ENCODE measurements at places on chromosomes 4 and X.

GRCh38 chr4:76689145-76689817 lies 208.7 kb downstream of the SOWAHB start:
- peak; percentile 2 for DNase-seq

DNA sequence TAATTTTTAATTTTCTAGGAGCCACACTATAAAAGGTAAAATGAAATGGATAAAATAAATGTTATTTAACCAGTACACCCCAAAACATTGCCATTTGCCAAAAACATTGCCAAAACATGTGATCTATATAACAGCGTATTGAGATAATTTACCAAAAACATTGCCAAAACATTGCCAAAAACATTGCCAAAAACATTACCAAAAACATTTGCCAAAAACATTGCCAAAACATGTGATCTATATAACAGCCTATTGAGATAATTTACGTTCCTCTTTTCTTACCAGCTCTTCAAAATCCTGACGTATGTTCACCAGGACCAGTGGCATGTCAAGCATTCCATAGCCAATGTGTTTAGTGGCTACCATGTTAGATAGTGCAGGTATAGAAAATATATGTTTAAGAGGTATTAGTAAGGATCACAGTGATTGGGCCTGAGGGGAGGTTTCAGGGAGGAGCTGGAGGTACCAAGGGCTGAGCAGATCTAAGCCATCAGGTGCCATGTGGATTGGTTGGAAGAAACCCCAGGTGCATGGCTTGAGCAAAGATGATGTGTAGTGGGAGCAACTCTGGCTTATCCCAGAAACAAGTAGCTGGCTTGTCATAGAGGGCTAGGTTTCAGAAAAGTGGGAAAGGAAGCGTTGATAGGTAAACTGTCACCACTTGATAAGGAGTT lies 42.6 kb downstream of the RAPGEF2 start:
- DNase-seq = no peak

DNA sequence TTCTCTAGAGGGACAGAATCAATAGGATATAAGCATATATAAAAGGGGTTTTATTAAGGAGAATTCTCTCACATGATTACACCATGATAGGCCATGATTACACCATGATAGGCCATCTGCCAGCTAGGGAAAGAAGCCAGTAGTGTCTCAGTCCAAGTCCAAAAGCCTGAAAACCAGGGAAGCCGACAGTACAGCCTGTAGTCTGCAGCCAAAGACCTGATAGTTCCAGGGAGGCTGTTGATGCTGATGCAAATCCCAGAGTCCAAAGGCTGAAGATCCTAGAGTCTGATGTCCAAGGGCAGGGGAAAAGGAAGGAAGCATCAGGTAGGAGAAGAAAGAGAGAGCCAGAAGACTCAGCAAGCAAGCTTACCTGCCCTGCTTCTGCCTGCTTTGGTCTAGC lies 411.3 kb upstream of the EMCN start:
- DNase-seq = no peak

GRCh38 chrX:42000836-42001235 lies 77.5 kb upstream of the CASK start:
- no peak for DNase-seq

GRCh38 chr4:24730256-24731001 lies 64.9 kb upstream of the SOD3 start:
- DNase-seq = no peak

DNA sequence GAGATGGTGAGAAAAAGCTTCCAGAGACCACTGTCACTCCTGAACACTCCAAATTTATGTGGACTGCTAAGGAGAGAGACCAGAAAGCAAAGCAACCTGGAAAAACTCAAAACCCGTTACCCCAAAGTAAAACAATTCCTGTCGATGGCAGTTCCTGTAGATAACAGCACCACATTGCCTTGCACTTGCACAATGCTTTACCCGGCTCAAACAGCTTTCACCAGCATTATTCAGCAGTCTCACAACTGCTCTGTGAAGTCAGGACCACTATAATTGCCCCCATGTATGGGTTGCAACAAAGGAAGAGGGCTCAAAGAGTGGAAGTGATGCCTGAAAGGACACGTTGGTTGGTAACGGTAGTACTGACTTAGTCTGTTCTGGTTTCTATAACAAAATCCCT lies 234.8 kb downstream of the BCOR start:
- no peak for DNase-seq

- no peak for DNase-seq
Observed at GRCh38 chrX:123731987-123732669, 724 bp downstream of the THOC2 start.

DNA sequence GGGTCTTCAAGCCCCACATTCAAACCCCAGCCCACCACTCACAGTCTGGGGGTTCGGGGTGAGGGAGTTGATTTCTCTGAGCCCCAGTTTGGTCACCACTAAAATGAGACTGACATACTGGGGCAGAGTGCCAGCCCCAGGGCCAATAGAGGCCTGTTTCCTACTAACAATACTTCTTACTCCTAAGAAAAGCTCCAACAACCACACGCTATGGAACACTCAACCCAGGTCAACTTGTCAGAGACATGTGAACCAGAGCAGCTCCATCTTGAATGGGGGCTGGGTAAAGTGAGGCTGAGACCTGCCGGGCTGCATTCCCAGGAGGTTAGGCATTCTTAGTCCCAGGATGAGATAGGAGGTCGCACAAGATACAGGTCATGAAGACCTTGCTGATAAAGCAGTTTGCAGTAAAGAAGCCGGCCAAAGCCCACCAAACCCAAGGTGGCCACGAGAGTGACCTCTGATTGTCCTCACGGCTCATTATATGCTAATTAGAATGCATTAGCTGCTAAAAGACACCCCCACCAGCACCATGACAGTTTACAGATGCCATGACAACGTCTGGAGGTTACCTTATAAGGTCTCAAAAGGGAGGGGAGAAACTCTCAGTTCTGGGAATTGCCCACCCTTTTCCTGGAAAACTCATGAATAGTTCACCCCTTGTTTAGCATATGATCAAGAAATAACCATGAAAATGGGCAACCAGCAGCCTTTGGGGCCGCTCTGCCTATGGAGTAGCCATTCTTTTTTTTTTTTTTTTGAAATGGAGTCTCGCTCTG lies 26.6 kb upstream of the HTRA3 start:
- no peak for DNase-seq

- DNase-seq = no peak
Observed at GRCh38 chr4:169621731-169622492, 1.5 kb downstream of the CLCN3 start.

DNA sequence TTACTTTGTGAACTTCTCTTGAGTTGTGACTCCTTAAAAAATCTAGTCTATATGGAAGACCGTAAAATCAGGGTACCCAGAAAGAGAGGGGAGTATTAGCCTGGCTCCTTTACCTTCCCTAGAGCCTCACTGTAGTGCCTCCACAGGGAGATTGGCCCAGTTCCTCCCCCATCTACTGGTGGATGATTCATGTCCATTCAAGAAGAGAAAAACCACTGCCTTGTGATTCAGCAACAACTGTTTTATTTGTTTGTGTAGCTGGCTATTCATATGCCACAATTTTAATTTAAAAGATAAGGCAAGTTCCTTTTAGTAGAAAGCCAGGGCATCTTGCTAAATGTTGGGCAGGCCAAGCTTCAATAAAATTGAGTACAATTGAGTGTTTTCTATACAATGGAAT lies 221.8 kb upstream of the KCNIP4 start:
- DNase-seq = no peak

GRCh38 chr4:56240554-56241174 lies 146.6 kb downstream of the AASDH start:
- DNase-seq = no peak

DNA sequence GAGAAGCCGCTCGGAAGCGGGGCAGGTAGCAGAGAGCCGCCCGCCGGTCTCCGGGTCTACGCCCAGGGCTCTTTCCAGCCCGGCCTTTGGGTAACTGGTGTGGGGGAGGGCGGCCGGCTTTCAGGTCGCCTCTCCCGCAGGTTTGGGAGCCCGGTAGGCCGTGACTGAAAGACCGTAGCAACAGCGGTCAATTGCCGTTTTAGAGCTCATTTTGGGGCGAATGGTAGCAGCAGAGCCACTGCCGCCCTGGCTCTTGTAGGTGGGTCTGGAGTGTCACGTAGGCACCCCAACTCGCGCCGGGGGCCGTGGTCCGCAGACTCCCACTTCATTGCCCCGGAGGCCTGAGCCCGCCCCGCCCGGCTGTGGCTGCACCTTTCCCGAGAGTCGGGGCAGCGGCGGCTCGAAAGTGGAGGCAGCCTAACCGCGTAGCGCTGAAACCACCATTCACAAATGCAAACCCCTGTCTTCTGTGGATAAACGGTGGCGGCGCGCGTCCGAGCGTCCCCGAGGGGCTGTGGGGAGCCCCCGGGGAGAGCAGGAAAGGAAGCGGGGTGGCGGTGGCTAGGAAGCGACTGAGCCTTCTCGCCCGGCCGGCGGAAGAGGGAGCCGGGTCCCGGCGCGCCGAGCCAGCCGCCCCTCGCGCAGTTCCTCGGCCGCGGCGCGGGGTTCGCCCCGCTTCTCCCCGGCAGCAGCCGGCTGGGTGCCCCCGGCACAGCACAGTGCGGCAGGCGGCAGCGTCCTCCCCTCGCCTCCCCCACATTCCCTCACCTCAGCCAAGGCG lies 2185.1 kb upstream of the TENM3 start:
- no peak for DNase-seq

DNA sequence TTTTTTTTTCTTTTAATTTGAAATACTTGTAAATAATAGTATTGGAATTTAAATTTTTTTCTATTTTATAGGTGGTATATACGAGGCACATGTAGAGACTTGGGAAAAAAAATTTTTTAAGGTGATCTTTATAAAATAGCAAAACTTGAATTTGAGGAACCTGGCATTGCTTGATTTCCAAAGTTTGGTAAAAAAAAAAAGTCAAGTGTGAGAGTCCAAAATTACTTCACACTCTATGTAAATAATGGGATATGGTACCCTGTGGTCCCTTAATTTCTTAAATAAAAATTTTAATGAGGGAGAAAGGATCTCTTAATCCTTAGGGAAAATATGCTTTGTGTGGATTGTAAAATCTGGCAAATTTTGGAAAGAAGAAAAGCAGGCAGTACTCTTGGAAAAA lies 19.0 kb downstream of the SPRY1 start:
- DNase-seq = no peak

Measured in stimulated activated CD8-positive, alpha-beta memory T cell treated with anti-CD3 and anti-CD28 coated beads, Interleukin-7, amount 100 ng/mL, for 48 hours (primary cell).